ENCODE measurements at places on chromosomes 12 and 14.

DNA sequence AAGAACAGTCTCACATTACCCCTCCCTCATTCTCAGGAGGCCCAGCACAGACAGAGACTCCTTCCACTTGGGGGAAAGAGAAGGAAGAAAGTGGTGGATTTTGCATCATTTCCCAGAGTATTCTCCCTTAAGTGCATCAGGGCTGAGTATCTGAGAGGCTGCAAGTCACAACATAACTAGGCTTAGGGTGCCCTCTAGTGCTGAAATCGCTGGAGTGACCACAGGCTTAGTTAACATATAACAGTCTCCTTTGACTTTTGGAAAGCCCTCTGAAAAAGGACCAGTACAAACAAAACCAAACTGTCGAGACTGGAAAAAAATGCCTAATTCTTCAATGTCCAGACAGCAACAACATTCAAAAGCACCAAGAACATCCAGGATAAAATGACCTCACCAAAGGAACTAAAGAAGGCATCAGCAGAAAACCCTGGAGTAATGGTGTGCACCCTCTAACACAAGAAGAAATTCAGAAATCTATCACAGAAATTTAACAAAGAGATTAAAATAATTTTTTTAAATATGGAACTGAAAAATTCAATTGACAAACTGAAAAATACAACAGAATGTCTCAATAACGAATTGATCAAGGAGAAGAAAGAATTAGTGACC lies 412.3 kb downstream of the RPS29 start:
- H3K36me3 ChIP-seq: no peaks in the 10 kb centered on the region
- no peak overlapping the region for H3K4me3 ChIP-seq
- no peaks in the 10 kb centered on the region for H3K27me3 ChIP-seq
- H3K4me1 ChIP-seq: no peaks in the 10 kb centered on the region
- no peak overlapping the region for H3K27ac ChIP-seq

GRCh38 chr12:77054851-77055250 lies 10.5 kb downstream of the E2F7 start:
- H3K27ac ChIP-seq: no peak overlapping the region
- H3K27me3 ChIP-seq: no peaks in the 10 kb centered on the region
- H3K4me1 ChIP-seq: no peaks in the 10 kb centered on the region
- DNase-seq: no peak
- H3K36me3 ChIP-seq: peaks cover 63% of the 10 kb centered on the region
- H3K4me3 ChIP-seq: no peak overlapping the region

- H3K27ac ChIP-seq: no peak overlapping the region
- H3K4me1 ChIP-seq: peaks cover 2% of the 10 kb centered on the region
- no peaks in the 10 kb centered on the region for H3K36me3 ChIP-seq
- H3K4me3 ChIP-seq: no peak overlapping the region
- DNase-seq: peak; percentile 21
- H3K27me3 ChIP-seq: peaks cover 3% of the 10 kb centered on the region
Measured at GRCh38 chr12:110906083-110906482, 14.3 kb downstream of the MYL2 start.

DNA sequence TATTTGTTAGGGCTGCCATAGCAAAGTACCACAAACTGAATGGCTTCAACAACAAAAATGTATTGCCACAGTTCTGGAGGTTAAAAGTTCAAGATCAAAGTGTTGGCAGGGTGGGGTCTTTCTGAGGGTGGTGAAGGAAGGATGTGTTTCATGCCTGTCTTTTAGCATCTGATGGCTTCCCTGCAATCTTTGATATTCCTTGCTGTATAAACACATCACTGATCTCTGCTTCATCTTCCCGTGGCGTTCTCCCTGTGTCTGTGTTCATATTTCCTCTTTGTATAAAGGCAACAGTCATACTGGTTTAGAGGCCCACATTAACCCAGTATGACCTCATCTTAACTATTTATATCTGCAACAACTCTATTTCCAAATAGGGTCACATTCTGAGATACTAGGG lies 167.5 kb downstream of the BTG1 start:
- DNase-seq: peak; percentile 47
- no peaks in the 10 kb centered on the region for H3K27me3 ChIP-seq
- H3K36me3 ChIP-seq: peaks cover 16% of the 10 kb centered on the region
- H3K4me1 ChIP-seq: peaks cover 16% of the 10 kb centered on the region
- peak overlapping the region; percentile 68 for H3K27ac ChIP-seq
- H3K4me3 ChIP-seq: no peak overlapping the region

GRCh38 chr12:1204581-1205121 lies 213.6 kb downstream of the ERC1 start:
- peak; percentile 29 for DNase-seq
- no peaks in the 10 kb centered on the region for H3K27me3 ChIP-seq
- H3K4me3 ChIP-seq: no peak overlapping the region
- H3K36me3 ChIP-seq: peaks cover 3% of the 10 kb centered on the region
- H3K4me1 ChIP-seq: peaks cover 9% of the 10 kb centered on the region
- H3K27ac ChIP-seq: no peak overlapping the region

- no peaks in the 10 kb centered on the region for H3K36me3 ChIP-seq
- no peaks in the 10 kb centered on the region for H3K27me3 ChIP-seq
- H3K27ac ChIP-seq: no peak overlapping the region
- H3K4me3 ChIP-seq: no peak overlapping the region
- H3K4me1 ChIP-seq: no peaks in the 10 kb centered on the region
- DNase-seq: no peak
Measured at GRCh38 chr12:18130851-18131250, 40.9 kb upstream of the RERGL start.

- H3K4me1 ChIP-seq: no peaks in the 10 kb centered on the region
- no peak overlapping the region for H3K27ac ChIP-seq
- no peak overlapping the region for H3K4me3 ChIP-seq
- H3K27me3 ChIP-seq: no peaks in the 10 kb centered on the region
- peaks cover 16% of the 10 kb centered on the region for H3K36me3 ChIP-seq
Measured at GRCh38 chr14:68880581-68881105, 87.8 kb upstream of the ZFP36L1 start.

DNA sequence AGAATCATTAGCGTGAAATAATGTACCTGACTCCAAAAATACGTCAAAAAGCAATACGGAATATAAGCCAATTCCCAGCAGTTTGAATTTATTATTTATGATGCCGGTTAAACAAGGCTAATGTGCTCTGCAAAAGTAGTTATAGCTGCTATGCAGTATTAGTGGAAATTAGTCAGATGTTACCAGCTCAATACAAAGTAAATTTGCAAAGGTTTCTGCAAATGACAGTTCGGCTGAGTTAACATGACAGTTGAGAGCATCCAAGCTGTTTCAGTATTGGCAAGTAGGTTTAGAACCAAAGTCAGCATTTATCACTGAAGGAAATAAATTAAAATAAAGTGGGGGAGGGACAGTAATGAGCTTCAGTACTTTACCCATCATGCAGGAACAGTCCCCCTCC lies 1665.8 kb upstream of the FLRT2 start:
- no peaks in the 10 kb centered on the region for H3K36me3 ChIP-seq
- H3K27ac ChIP-seq: no peak overlapping the region
- H3K27me3 ChIP-seq: no peaks in the 10 kb centered on the region

- H3K4me1 ChIP-seq: no peaks in the 10 kb centered on the region
- H3K36me3 ChIP-seq: peaks cover 6% of the 10 kb centered on the region
- H3K27ac ChIP-seq: no peak overlapping the region
- H3K4me3 ChIP-seq: no peak overlapping the region
- no peaks in the 10 kb centered on the region for H3K27me3 ChIP-seq
Measured at GRCh38 chr12:51458635-51459034, 34.0 kb downstream of the SLC4A8 start.

- H3K4me3 ChIP-seq: no peak overlapping the region
- no peak for DNase-seq
Measured at GRCh38 chr12:123840765-123841425, 78.8 kb downstream of the DNAH10 start.

DNA sequence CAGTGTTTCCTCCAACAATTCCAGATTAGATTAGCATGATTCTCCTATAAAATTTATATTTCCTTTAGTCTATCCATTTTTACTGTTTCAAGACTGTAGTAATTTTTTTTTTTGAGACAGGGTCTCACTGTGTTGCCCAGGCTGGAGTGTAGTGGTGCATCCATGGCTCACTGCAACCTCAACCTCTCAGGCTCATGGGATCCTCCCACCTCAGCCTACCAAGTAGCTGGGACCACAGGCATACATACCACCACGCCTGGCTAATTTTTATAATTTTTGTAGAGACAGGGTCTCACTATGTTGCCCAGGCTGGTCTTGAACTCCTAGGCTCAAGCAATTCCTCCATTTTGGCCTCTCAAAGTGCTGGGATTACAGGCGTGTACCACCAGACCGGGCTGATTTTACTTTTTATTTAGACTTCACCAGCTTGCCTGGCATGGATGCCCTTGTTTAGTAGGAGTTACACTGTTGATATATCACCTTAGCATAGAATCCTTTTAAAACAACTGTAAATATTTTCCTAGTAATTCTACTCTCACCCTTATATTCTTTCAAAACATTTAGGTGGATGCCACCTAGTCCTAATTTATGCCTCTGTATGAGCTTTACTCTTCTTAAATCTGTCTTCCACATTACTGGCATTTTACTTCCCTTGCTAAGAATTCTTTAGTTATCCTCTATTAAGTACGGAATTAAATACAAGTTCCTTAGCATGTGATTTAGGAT lies 55.8 kb upstream of the LIMA1 start:
- H3K4me3 ChIP-seq: no peak overlapping the region
- H3K36me3 ChIP-seq: no peaks in the 10 kb centered on the region

DNA sequence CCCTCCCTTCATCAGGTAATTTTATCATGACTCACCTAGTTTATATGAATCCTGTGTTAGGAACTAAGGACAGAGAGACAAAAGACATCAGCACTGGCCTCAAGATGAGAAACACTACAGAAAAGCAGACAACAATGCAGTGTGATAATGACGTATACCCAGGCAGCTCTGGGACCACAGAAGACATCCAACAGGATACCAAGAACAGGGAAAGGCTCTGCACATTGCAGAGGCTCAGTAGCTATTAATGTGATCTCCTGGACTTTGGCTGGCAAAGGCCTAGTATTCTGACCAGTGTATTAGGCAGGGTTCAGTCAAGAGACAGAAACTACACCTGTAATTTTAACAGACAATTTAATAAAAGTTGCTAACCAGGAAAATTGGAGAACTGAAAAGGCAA lies 39.7 kb downstream of the CDK17 start:
- H3K27me3 ChIP-seq: no peaks in the 10 kb centered on the region
- H3K4me1 ChIP-seq: peaks cover 34% of the 10 kb centered on the region
- H3K27ac ChIP-seq: no peak overlapping the region
- peaks cover 11% of the 10 kb centered on the region for H3K36me3 ChIP-seq
- H3K4me3 ChIP-seq: no peak overlapping the region

DNA sequence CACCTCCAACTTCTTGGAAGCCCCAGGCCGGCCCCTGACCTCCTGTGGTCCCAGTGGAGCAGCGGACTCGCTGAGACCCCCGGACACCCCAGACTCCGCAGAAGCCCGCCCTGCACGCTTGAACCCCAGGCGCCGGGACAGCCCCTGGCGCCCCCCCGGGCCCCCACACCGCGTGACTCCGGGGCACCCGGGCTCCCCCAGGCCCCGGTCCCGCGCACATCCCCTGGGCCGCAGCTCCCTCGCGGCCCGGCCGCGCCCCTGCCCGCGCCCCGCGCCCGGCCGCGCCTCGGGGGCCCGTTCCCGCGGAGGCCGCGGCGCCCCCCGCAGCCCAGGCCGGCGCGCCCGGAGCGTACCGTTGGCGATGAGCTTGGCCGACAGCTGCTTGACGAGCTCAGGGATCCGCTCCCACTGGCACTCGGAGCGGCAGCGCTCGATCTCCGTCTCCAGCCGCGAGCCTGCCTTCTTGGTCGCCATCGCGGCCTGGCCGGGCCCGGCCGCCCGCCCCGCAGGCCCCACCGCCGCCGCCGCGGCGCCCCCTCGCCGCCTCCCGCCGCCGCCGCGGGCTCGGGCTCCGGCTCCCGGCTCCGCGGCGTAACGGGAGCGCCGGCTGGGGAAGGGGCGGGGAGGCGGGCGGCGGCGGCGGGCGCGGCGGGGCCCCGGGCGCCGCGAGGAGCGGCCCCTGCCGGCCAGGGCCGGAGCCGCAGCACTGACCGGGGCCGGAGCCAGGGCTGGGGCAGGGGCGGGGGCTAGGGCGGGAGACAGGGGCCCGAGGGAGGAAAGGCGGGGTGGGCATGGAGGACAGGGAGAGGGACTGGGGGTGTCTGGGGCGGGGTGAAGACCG lies at the start of gene TTC7B:
TSS of gene TTC7B (minus strand) at position 609 of the 841 bp plus-strand sequence. CDS start at position 474, 135 bp downstream.
- peaks cover 14% of the 10 kb centered on the region for H3K4me1 ChIP-seq
- H3K27ac ChIP-seq: no peak within 1 kb of the TSS
- DNase-seq: peak; percentile 26
- H3K4me3 ChIP-seq: peak within 1 kb of the TSS; percentile 73

- peaks cover 3% of the 10 kb centered on the region for H3K27me3 ChIP-seq
- no peaks in the 10 kb centered on the region for H3K4me1 ChIP-seq
- no peaks in the 10 kb centered on the region for H3K36me3 ChIP-seq
- no peak for DNase-seq
Measured at GRCh38 chr12:24695657-24696329, 253.1 kb downstream of the BCAT1 start.

DNA sequence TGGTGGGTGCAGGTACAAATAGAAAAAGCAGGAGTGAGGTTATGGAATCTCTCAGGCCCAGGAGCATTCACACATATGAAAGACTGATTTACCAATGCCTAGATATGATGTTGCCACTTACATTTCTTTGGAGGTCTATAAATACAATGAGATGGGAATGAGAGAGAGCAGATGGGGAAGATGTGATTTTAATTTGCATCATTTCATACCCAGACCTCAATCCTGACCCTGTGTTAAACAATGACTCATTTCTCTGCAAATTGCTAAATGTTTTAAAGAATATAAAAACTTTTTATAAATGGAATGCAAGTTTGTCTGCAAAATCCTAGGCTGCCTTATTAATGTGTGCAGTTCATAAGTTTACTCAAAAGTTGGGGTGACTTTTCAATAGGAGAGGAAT lies 38.6 kb upstream of the GNG2 start:
- no peak for DNase-seq
- H3K36me3 ChIP-seq: no peaks in the 10 kb centered on the region
- H3K4me3 ChIP-seq: no peak overlapping the region
- H3K27me3 ChIP-seq: peaks cover 7% of the 10 kb centered on the region
- H3K4me1 ChIP-seq: no peaks in the 10 kb centered on the region

DNA sequence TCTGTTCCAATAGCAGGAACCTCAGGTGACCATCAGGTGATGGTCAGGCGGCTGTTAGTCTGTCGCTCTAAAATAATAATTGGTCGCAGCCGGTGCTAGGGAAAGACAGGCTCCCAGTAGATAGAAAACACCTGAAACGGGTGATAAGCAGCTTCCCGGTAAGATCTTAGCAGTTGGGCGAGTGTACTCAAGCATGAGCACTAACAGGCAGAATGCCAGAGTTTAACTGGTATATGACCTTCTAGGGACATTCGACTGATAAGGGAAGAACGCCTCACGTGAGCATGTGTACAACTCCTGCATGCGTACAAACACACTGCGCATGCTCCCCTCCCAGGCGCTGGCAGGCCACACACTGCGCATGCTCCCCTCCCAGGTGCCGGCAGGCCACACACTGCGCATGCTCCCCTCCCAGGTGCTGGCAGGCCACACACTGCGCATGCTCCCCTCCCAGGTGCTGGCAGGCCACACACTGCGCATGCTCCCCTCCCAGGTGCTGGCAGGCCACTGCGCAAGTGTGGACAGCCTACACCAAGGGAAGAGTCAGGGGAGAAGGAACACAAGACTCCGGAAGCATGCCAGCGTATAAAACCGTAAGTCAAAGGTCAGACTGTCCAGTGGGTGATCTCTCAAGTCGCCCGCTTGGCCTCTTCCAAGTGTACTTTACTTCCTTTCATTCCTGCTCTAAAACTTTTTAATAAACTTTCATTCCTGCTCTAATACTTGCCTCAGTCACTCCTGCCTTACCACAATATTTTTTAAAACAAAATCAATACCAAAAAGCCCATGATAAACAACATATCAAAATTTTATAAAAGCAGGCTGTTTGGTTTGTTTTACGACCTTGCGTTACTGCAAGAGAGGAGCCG lies 24.5 kb downstream of the GPRC5D start:
- H3K4me3 ChIP-seq: peak overlapping the region; percentile 18
- no peaks in the 10 kb centered on the region for H3K4me1 ChIP-seq
- no peak for DNase-seq
- no peaks in the 10 kb centered on the region for H3K36me3 ChIP-seq

- no peaks in the 10 kb centered on the region for H3K36me3 ChIP-seq
- no peak for DNase-seq
- H3K4me3 ChIP-seq: no peak overlapping the region
Measured at GRCh38 chr14:99138999-99139865, 132.8 kb downstream of the BCL11B start.

Measured in activated CD8-positive, alpha-beta T cell treated with anti-CD3 and anti-CD28 coated beads, Interleukin-2, amount 10 ng/mL, durations not matched to agents 7 days and 5 days (primary cell).